RKO (cell line): ENCODE measurements at places on chromosomes 7 and 10.

DNA sequence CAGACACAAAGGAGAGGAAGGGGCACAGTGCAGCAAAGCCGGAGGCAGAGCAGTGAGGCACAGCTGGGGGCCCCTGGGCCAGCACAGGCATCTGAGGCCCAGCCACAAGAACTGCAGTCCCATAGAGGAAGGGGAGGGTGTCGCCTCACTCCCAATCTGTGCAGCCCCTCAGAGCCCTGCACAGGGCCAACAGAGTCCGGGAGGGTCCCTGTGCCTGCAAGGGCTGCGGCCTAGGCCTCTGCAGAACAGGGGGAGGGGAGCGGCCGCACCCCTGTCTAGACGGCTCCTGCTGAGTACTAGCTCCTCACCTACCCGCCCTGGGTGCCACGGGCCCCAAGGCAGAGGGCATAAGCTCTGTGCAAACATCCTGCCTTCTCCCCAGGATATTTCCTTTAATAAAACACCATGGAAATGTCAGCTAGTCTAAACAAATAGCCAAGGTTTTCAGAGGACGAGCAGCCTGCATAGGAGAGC, 32.4 kb upstream of the RET start:
- no peak for DNase-seq

- DNase-seq: peak; percentile 27
These were observed 4.8 kb upstream of the EVX1 start for GRCh38 chr7:27237735-27238334.

- peak; percentile 66 for DNase-seq
These were observed 15.6 kb upstream of the PBLD start for GRCh38 chr10:68348265-68348741.

DNA sequence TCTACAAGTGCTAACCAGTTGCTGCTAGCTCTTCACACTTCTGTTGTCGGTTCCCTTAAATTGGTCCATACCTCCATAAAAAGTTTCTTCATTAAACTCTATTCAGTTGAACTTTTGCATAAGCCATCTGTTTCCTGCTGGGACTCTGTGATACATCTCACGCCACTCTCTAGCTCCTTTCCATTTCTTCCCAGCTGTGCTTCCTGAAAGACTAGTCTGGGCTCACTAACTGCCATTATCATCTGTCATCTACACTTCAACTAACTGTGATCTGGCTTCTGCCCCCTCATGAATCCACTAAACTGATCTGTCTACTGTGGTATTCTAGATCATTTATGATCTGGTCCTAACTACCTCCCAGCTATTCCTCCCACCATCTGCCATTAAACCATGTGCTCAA, 78.3 kb downstream of the ELAPOR2 start:
- no peak for DNase-seq

DNA sequence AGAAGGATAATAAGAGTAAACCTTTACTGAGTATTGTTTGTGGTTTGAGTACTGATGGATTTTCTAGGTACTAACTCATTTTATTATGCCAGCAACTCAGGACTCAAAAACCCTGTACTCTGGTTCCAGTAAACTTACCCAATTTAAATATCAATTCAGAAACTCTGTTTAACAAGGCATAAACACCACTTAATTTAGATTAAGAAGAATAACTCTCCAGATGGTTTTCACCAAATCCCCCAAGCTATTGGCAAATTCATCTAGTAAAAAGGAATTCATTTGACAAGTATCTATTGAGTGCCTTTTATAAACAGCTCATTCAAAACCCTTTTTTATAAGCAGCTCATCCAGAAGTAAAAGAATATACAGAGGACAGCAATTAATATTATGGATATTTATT, 572.4 kb downstream of the PHTF2 start:
- no peak for DNase-seq

- DNase-seq: no peak
These were observed 174.6 kb downstream of the PIP4K2A start for GRCh38 chr10:22539579-22540298.

- DNase-seq: no peak
These were observed 5.7 kb upstream of the PIP start for GRCh38 chr7:143126146-143126545.

DNA sequence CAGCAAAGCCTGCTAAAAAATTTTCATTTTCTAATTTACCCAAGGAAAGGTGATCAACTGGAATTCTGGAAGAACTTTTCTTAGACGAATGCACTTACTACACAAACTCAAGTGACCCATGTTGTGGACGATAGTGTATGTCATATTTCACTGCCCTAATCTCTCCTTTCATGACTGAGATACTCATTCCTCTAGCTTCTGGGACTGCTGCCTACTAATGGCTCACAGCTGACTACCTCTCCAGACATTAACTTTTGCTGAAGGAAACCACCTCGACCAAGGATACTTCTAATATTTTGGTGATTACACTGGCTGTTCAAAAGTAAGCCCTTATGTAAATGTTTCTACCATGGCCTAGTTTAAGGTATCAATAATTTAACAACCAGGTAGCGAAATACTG, 959.9 kb upstream of the GHITM start:
- DNase-seq: no peak

- DNase-seq: no peak
These were observed 85.3 kb upstream of the RPA3 start for GRCh38 chr7:7803715-7804178.

DNA sequence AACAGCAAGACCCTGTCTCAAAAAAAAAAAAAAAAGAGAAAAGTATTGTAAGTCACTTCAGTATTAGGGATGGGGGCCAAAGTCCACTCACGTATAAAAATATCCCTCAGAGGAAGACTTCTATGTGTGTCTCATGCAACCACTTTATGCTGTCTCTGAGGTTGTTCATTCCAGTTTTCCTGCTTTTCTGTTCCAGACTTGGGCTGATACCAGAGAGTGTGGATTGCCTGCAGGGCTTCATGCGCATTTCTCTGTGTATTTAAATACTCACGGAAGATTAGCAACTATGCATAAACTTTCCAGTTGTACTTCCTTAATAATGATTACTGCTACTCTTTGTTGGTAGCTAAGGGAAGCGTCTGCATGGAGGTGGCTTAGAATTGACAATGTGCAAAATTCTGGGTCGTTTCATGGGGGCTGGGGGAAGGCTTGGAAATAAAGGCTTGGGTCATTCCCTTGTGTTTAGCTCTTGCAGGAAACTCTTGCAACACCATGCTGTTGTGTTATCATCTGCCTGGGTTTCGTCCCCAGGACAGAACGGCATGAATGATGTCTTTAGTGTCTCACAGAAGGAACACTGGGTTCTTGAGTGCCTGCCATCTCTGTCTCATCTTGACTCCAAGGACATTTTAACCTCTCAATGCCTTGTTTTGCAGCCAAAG, 54.1 kb downstream of the KIAA1217 start:
- no peak for DNase-seq

DNA sequence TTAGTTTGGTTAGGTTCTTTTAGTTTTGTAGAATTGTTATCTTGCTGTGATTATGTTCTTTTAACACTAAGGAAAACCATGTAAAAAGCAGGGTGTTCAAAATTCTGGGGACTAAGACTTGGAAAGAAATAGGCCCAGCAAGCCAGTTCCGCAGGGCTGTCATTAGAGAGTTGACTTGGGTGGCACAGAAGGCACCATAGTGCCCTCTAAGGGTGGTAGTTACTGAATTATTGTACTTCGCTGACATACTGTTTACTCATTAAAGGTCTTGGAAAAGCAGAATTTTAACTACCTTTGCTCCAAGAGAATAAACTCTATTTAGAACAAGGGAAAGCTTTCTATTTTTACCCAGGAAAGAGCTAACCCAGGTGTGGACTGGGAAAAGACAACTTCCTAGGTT, 86.5 kb downstream of the OTUD1 start:
- peak; percentile 48 for DNase-seq

- peak; percentile 93 for DNase-seq
These were observed 134.5 kb downstream of the NRBF2 start for GRCh38 chr10:63267414-63268148.

GRCh38 chr10:102408728-102409603, 9.6 kb downstream of the PSD start:
- no peak for DNase-seq

- peak; percentile 72 for DNase-seq
These were observed 123.6 kb downstream of the RNF32 start for GRCh38 chr7:156764016-156764669.

- no peak for DNase-seq
These were observed 83.1 kb upstream of the AGBL3 start for GRCh38 chr7:134903073-134903790.

GRCh38 chr7:157846271-157846670, 509.5 kb downstream of the DNAJB6 start:
- DNase-seq: no peak

- peak; percentile 68 for DNase-seq
These were observed 382.5 kb upstream of the KIAA1217 start for GRCh38 chr10:23826421-23826820.

- no peak for DNase-seq
These were observed 22.3 kb upstream of the GDI2 start for GRCh38 chr10:5835446-5836095.

GRCh38 chr7:133675510-133676218, 422.8 kb downstream of the EXOC4 start:
- peak; percentile 20 for DNase-seq

- DNase-seq: peak; percentile 9
These were observed 4.9 kb downstream of the PURB start for GRCh38 chr7:44880317-44881018.

DNA sequence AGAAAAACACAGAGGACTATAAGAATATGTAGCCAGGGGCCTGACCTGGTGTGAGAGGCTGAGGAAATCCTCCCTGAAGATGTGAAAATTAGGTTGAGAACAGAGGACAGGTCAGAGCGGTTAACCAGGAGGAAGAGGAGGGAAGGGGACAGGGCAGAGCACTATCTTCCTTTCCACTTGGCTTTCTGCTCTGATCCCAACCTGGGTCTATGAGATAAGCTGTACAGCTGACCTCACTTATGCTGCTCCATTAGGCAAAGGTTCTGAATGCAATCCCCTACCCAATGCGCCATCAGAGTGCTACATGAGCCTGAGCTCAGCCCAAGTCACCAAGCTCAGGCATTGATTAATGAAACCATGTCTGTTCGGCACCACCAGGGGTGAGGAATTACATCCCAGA, 10.5 kb downstream of the LIPA start:
- DNase-seq: no peak

GRCh38 chr7:132584796-132585494, 8.7 kb upstream of the PLXNA4 start:
- DNase-seq: no peak

DNA sequence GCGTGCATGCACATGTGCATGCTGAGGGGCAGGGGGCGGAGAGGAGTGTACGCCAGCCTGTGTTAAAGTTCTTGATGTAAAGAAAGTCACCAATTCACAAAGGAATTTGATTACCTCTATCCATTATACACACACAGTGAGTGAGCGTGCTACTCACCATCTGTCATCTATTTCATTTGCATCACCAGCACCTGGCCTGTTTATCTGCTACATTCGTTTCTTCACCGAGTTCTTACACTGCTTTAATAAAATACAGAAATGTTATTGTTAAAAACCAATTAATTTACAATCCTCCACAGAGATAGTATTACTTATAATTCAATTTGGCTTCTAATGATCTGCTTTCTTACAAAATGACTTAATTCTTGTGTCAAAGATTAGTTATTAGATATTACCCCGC, 32.6 kb downstream of the NEUROD6 start:
- no peak for DNase-seq

DNA sequence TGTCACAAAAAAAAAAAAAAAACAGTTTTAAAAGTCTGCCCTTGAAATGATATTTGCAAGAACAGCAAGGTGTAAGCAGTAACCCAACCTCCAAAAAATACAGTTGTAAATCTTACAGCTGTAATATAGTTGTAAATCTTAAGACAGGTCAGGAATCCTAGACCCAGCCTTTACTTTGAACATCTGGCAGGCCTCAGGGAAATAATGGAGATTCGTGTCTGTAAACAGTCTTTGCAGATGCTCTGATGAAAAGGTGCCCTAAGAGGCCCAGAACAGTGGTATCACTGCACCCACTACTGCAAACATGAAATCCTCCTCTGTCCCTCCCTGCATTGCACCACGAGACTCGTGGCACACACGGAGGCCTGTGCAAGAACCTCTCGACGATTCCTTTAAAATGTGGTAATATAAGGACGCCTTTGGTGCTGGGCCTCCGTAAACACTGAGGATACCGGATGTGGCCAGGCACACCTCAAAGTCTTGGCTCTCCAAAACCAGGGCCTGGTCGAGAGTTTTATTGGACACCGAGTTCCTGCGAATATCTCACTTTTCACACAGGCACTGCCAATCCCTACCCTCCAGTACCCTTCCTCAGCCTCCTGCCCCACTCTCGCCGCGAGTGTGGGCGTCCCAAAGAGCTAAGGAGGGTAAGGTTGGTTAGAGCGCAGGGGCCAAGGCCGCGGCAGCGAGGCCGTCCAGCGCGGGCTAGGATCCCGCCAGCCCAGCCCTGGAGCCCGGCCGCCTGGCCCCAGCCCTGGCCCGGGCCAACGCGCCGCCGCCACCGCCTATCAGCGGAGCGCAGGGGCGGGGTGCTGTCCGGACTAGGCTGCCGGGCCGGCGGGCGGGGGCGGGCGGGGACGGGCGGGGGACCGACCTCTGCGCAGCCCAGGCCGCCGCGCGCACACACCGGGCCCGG, at the start of gene REEP3:
TSS of gene REEP3 (plus strand) at position 902 of the 916 bp plus-strand sequence. CDS start 145 bp downstream, outside the sequence.
- peak; percentile 76 for DNase-seq

GRCh38 chr7:41292487-41292886, 410.4 kb downstream of the INHBA start:
- DNase-seq: peak; percentile 29

DNA sequence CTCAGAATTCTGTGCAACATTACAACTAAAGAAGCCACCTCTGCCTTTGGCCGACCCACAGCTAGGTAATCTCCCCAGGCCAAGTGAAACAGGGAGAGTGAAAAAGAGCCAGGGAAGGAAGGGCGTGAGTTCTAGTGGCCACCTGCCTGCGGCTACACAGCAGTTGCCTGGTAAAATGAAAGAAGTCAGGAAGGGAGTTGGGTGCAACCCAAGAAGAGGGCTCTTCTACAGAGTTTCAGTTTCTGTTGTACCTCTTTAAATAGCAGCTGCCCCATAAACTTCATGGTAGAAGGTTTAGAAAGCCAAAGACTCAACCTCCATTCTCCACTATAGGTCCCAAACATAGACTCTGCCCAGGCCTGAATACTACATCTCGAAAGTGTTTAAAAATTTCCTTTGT, 76.2 kb upstream of the TMEM168 start:
- no peak for DNase-seq

- DNase-seq: no peak
These were observed 3.2 kb downstream of the MINDY3 start for GRCh38 chr10:15857107-15857575.

GRCh38 chr10:121838931-121839330, 88.9 kb downstream of the ATE1 start:
- DNase-seq: no peak
